ENCODE measurements at places on chromosomes 12 and 14. TPM values are rescaled to one million over a fixed set of nuclear protein-coding genes. Genes with fewer than 3 reads are reported as not detected.

GRCh38 chr14:63175531-63175930 is 28.7 kb upstream of the RHOJ start:
- no peak for ATAC-seq

RFX4 gene
- not detected for total RNA-seq

DNA sequence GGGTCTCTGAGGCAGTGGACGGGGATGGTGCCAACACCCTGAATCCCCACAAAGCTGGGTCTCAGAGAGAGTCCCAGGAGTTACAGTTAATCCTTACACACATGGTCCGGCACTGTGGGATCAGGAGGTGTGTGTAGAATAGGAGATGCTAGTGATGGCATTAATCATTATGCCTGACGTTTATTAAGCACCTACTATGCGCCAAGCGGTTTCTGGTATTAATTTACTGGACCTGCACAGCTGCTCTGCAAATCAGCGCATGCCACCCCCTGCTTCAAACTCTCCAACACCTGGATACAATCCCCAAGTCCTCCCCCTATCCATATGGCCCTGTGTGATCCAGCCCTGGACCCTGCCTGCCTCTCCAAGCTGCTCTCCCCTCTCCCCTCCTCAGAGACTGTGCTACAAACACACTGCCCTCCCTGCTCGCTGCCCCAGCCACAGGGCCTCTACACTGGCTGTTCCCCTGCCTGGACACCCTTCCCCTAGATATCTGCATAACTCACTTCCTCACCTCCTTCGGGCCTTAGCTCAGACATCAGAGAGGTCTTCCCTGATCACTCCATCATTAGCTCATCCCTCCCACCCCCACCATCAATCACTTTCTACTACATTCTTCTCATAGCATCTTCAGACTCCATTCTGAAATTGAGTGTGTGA is 86.0 kb downstream of the RFLNA start:
- no peak for ATAC-seq

GRCh38 chr12:76523408-76523807 is 36.2 kb downstream of the OSBPL8 start:
- no peak for ATAC-seq

GRCh38 chr14:79822034-79822433 is 389.3 kb downstream of the DIO2 start:
- ATAC-seq = no peak

ZFYVE21 gene
- 20.6 TPM for total RNA-seq

APOLD1 gene
- total RNA-seq = 42.2 TPM

Measured in activated T-helper 17 cell treated with anti-CD3 and anti-CD28 coated beads, Interleukin-2, amount 50 U/mL, for 72 hours (primary cell).